ENCODE measurements at places on chromosomes 5 and 9.

GRCh38 chr9:120413121-120414048 lies 166.6 kb downstream of the CDK5RAP2 start:
- no peak for DNase-seq

DNA sequence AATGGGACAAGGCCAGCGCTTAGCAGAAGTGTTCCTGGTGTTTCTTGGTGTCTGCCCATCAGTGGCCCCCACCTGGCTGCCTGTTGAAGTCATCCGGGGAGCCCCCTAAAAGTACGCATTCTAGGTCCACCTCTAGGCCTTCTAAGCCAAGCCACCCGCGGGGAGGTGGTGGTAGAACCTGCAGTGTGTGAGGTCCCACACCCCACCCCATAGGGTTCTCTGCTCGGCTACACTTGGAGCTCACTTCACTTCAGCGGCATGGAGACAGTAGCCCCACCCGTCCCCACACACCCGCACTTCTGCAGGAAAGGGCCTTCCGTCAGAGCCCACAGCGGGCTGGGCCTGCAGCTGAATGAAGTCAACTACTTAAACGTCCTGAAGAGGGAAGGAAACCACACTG lies 29.6 kb upstream of the FCN2 start:
- DNase-seq = no peak

DNA sequence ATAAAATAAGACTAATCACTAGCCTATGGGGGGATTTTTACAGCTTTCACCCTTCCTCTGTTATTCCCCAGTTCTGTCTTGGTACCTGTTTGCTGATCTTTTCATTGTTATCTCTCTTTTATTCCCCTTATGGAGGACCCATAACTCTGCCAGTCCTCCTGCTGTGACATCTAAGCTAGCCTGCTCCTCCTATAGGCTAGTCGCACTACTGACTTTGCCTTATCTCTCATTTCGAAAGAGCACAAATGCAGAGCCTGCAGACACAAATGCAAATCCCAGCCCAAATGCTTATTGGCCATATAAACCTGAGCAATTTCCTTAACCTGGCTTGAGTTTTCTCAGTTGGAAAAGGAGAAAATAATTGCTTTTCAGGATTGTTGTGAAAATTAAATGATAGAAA lies 59.1 kb upstream of the CAMK4 start:
- DNase-seq = no peak

GRCh38 chr9:109799141-109799540 lies 19.1 kb downstream of the PALM2AKAP2 start:
- DNase-seq = no peak

- no peak for DNase-seq
These were observed 2.9 kb downstream of the SLC45A2 start for GRCh38 chr5:33981408-33982162.

DNA sequence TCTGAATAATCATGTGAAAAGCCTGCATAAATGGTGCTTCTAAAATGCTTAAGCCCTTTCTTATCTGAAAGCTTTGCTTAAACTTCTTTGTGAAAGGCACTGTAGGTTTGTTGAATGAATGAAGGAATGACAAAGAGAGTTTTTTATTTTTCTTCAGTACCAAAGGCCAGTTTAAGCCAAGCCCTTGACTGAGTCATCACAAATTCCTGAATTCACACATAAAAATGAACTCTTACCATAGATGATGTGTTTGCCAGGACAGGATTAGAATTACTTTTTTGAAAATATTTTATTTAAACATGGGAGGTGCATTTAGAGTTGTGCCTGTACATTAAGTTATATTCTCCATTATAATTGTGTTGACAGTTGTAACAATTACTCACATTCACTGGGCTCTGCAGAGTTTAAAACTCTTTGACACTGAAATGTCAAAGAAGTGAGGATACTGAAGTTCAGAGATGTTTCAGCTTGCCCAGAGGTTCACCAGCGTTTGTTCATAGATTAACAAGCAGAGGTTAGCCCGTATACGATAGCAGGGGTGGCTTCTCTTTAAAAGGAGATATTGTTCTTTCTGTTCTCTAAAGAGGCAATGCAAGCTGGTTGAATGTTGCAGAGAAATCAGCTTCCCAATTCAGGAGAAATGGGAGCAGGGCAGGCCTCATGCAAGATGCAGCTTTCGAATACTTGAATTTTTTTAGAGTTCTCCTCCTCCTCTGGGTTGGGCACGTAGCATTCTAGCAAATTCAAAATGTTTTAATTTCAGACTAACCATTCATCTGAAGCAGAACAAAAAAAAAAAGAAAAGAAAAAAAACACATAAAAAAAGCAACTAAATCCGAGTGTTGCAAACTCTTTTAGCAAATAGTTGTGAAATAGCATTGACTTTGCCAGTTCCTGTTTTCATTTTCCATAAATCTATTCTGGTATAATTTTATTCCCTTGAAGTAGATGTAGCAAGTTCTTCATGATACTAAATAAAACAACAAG lies 358.7 kb upstream of the KLF4 start:
- DNase-seq = no peak

GRCh38 chr5:39140558-39141168 lies 66.5 kb upstream of the RICTOR start:
- no peak for DNase-seq

DNA sequence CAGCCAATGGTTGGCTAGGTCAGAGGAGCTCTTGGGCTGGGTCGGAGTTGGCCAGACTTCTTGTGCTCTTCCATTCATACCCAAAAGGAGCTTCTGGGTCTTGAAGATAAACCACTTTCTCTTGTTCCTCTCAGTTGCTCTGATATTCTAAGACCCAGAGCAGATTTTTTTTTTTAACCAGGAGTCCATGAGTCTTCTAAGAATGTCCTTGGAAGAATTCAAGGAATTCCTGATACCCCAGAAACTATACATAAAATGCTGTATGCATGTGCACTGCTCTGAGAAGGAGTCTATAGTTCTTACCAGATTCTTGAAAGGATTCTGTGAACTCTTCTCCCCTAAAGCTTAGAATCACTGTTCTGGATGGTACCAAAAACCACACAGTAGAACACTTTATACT lies 9.9 kb upstream of the PALM2AKAP2 start:
- no peak for DNase-seq

GRCh38 chr5:120454094-120454798 lies 9.9 kb upstream of the PRR16 start:
- DNase-seq = no peak

GRCh38 chr9:130271473-130271872 lies 5.9 kb downstream of the HMCN2 start:
- no peak for DNase-seq

GRCh38 chr9:107685901-107686300 lies 196.3 kb upstream of the KLF4 start:
- DNase-seq = no peak

- DNase-seq = no peak
These were observed 344.3 kb upstream of the CLINT1 start for GRCh38 chr5:158203261-158203660.

DNA sequence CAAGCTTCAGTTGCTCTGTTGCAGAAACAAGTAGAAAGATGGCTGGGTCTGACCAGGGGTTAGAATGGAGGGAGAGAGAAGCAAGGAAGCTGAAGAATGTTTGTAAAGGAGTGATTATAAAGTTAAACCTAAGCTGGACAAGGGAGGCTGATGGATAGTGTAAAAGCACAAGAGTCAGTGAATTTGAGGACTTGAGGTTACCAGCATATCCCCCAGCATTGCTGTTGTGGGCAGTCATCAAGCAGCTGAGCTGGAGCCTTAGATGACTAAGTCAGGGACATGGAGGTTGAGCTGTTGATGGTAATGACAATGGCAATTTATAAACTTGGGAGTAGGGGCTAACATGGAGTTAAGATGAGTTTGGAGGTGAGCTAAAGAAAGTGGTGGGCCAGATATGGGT lies 131.5 kb downstream of the ERCC6L2 start:
- DNase-seq = no peak

DNA sequence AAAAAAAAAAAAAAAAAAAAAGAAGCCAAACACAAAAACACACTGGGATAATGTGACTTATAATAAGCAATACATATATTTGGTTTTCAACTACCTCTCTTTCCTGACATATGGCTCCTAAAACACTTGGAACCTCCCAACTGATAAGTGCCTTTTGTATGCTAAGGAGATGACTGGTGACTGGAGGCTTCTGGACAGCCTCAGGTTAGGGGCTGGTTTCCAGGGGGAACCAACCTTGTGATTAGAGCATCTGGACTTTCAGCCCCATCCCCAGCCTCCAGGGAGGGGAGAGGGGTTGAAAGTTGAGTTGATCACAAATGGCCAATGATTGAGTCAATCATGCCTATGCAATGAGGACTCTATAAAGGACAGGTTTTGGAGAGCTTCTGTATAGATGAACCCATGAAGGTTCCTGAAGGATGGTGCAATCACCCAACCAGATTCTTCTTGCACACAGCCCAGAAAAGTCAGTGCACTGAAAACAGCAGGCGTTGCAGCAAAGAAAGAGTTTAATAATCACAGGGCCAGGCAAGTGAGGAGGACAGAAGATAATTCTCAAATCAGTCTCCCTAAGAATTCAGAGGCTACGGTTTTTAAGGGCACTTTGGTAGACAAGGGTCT lies 276.7 kb downstream of the AUH start:
- DNase-seq = no peak

DNA sequence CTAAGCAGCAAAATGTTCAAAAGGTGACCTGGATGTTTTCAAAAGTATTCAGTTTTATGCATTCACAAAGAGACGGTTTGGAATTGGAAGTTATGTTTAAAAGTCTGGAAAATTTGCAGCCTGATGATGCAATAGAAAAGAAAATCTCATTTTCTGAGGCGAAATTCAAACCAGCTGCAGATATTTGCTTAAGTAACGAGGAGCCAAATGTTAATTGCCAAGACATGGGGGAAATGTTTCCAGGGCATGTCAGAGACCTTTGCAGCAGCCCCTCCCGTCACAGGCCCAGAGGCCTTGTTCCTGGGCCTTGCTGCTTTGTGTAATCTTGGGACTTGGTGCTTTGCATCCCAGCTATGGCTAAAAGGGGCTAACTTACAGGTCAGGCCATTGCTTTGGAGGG lies 228.2 kb downstream of the MAN2A1 start:
- DNase-seq = no peak

DNA sequence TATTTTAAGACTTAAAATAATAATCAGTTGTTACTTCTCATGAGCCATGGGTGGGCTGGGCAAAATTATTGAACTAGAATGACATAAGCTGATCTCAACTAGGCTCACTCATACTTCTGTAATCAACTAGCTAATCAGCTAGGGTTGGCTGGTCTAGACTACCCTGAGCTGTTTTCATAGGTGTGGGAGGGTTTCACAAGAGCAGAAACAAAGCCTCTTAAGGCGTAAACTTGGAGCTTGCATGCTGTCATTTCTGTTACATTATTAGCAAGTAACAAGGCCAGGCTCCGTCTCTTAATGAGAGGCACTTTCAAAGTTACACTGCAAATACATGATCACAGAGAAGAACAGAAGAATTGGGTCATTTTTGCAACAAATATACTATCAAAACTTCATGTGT lies 57.2 kb upstream of the GHR start:
- no peak for DNase-seq

- peak; percentile 4 for DNase-seq
These were observed 627.9 kb upstream of the RORB start for GRCh38 chr9:73869264-73869663.

- no peak for DNase-seq
These were observed 91.3 kb downstream of the INVS start for GRCh38 chr9:100190339-100190738.

DNA sequence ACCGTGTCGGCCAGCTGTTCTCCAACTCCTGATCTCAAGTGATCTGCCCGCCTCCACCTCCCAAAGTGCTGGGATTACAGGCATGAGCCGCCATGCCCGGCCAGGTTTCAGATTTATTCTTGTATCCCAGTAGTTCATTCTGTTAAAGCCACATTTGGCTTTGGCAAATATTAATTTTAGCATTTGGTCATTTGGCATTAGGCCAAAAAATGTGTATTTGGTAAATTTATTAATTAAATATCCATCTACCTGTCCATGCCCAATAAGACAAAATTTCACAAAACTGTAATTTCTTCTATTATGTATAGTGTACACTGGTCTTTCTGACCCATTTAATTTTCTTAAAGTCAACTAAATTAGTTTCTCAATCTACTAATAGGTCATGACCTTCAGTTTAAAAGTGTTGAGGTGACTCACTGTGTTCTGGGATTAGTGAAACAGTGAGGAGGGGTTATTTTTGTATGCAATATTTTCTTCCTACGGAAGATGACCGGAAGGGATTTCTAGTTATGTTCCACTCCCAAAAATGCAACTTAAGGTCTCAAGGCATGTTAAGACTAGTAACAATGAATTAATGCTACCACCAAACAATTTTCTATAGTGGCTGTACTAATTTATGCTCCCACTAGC lies 21.0 kb downstream of the OSTF1 start:
- no peak for DNase-seq

GRCh38 chr5:158499892-158500418 lies 599.8 kb downstream of the EBF1 start:
- DNase-seq = no peak

- no peak for DNase-seq
These were observed 162.5 kb downstream of the HCN1 start for GRCh38 chr5:45533663-45534062.

DNA sequence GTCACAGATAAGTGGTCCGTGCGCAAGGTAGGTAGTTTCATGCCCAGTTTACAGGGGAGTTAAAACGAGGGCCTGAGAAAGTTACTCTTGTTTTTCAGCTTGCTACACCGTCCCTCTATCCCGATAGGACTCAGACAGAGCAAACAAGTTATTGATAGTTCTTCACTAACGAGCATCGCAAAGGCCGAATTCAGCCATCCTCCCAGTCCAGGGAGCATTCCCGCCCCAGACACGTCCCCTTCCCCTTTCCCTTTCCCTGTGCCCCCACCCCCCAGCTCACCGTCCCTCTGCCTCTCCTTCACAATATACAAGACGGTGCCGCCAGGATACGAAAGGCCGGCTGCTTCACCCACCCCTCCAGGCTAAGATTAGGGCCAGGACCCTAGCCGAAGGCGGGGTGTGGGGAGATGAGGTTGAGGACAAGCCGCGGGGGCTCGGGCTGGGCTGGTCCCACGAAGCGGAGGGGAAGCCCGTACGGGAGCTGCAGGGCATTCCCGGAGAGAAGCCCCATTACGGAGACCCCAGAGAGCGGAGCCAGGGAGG lies 599 bp downstream of the KIAA1191 start:
- no peak for DNase-seq

DNA sequence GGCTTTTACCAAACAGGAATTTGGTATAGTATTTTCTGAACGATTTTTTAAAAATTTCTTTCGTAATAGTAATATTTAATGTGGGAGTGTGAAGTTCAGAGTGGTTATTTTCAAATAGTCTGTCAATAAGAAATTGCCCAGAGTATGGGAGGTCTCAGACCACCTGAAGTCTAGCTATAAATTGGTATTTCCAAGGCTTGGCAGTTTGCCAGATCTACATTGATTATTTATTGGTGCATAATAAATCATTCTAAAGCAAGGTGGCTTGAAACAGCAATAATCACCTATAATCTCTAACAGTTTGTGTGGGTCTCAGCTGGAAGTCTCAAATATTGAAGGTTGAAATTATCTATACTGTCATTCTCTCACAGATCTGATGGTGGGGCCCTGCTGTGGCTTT lies 118.5 kb downstream of the PRR16 start:
- DNase-seq = no peak

DNA sequence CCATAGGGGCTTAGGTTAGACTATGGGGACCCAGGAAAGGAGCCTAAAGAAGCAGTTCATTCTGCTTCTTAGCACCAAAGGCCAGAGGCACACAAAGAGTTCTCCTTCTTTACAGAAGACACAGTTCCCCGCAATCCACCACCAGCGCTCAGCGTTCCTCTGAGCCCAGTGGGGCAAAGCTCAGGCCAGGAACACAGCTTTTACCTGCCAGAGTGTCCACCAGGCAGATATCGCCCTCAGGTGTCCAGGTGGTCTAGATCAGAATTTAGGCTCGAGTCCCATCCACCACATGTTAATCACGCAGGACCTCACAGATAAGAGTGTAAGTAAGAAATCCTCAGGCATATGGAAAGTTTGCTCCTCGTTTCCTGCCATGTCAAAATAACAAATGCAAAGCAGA lies 53.0 kb downstream of the UBE2QL1 start:
- no peak for DNase-seq
